Activated T-helper 1 cell treated with anti-CD3 and anti-CD28 coated beads, Interleukin-2, amount 50 U/mL, for 16 hours (primary cell): ENCODE measurements at places on chromosomes 12 and 14.
A peak's percentile ranks its signal among the peaks of the same experiment; 100 is the strongest.

GRCh38 chr14:70919774-70920173 lies 12.5 kb downstream of the PCNX1 start:
- DNase-seq, result no peak

DNA sequence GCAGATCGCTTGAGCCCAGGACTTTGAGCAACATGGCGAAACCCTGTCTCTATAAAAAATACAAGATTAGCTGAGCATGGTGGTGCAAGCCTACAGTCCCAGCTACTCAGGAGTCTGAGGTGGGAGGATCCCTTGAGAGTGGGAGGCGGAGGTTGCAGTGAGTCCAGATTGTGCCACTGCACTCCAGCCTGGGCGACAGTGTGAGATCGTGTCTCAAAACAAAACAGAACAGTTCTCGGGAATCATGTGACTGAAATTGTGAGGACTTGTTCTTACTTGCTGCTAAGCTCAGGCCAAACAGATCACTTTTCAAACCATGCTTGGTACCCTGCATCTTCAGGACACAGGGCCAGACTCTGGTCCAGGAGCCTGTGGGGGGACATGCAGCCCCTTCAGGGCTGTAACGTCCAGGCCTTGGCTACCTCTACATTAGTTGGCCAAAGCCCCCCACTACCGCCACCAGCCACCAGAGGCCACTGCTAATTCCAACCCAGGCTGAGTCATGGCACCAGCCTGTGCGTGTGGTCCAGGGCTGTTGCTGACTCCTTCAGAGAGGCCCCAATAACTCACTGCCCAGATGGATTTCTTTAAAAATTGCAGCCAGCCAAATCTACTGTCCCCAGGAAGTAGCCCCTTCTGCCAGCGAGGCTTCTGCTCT lies 33.4 kb upstream of the SYNDIG1L start:
- no peak for DNase-seq

DNA sequence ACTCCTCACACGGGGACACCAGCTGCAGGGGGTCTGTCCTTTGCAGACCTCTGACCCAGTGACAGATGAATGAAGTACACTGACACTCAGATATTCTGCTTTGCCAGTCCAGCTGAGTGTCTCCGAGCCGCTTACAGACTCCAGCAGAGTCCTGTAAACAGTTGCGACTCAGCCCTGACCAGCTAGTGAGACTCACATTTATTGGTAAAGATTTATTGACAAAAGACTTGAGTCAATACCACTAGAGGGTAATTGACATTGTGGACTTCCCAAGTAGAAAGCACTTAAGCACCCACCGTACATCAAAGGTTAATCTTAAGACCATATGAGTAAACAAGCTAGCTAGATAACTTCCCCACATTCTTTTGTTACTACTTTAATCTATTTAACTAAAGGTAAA lies 9.8 kb upstream of the FKBP4 start:
- DNase-seq, result no peak

DNA sequence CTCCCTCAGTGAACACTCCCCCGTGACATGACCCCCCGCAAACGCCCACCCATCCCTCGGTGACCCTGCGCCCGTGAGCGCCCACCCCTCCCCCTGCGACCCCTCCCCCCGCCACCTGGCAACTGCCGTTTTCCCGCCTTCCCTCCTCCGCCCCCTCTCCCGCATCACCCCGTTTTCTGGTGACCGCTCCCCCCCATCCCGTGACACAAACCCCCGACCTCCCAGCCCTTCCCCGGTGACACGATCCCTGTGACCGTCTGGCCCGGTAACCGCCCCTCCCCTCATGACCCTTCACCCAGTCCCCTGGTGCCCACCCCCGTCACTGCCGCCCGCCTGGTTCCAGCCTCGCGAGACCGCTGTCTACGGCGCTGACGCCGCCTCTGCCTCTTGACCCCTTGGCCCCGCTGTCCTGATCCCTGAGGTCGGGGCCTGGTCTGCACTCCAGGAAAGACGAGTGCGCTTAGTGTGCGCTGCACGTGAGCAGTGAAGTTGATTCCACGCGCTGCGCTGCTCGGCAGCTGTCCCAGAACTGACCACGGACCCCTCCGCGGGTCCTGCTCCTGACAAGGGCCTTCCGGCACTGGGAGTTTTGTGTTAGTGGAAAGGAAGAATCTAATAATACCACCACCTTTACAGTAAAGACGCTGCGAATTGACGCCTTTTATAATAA lies 59.4 kb downstream of the DDX51 start:
- DNase-seq, result peak; percentile 17

DNA sequence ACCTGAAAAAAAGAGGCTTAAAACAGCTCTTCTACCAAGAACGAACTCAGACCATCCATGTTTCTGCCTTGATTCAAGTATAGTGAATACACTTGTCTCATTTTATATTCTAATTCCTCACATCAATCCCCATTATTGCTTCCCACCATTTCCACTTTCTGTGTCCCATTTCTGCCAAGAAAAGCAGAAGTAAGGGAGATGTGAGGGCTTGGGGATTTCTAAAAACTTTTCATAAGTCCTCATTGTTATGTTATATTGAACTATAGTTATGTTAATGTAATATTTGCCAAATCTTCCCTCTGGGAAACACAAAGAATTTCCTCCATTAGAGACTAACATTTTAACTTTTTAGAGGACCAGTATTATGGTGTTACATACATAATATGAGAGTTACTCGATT lies 48.2 kb upstream of the PSMA6 start:
- no peak for DNase-seq
